Kasumi-1 (cell line): ENCODE measurements at places on chromosomes 1 and 21.

DNA sequence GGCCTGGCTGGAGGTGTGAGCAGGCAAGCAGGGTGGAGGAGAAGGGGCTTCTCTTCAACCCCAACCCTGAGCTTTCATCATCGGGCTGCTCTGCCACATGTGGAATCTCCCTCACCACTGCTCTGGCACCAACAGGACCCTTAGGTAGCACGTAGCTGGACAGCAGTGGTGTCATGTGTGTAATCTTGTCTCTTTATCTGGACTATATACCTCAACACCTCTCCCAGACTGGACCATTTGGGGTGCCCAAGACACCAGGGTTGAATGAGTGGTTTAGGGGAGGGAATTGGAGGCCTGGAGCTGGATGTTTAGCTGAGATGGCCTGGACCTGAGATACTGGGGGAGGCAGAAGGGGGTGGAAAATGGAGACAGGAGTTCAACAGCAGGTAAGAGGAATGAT is 63.0 kb downstream of the UBE2T start:
- no peak for DNase-seq

- no peak for DNase-seq
Observed at GRCh38 chr1:241022366-241022765, 334.6 kb downstream of the RGS7 start.

DNA sequence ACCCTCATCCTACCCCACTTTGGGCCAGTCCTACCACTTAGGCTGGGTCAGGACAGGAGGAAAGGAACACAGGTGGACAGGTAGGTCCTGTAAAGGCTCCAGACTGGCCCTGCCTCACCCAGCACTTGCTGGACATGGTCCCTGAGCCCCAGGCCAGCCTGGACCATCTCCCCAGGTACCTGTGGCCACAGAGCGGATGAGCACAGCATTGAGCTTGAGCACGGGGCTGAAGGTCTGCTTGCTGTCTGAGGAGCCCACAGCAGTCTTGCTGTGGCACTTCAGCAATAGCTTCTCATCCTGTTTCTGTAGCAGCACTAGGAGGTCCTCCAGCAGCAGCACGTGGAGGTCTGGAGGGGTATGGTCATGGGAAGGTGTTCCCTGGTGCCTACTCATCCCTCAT is 23.3 kb downstream of the LRRC71 start:
- DNase-seq: no peak

DNA sequence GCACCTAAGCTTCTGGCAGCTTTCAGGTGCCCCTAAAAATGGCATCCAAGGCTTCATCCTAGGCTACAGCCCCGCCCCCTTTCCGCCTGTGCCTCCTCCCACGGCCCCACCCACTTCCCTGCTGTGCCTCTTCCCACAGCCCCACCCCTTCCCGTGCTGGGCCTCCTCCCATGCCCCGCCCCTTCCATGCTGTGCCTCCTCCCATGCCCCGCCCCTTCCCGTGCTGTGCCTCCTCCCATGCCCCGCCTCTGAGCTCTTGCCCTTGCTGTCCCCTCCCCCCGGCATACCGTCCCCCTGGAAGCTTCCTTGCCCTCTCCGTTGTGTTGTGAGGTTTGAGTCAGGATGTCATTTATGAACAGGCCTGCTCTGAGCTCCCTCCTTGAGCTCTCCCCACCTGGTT is 228.5 kb upstream of the AJAP1 start:
- DNase-seq: no peak

GRCh38 chr21:37868446-37869295 is 47.6 kb downstream of the KCNJ6 start:
- DNase-seq: no peak

- no peak for DNase-seq
Observed at GRCh38 chr1:230359992-230360668, 66.0 kb downstream of the PGBD5 start.

- no peak for DNase-seq
Observed at GRCh38 chr21:25215698-25216384, 391.4 kb downstream of the MRPL39 start.

DNA sequence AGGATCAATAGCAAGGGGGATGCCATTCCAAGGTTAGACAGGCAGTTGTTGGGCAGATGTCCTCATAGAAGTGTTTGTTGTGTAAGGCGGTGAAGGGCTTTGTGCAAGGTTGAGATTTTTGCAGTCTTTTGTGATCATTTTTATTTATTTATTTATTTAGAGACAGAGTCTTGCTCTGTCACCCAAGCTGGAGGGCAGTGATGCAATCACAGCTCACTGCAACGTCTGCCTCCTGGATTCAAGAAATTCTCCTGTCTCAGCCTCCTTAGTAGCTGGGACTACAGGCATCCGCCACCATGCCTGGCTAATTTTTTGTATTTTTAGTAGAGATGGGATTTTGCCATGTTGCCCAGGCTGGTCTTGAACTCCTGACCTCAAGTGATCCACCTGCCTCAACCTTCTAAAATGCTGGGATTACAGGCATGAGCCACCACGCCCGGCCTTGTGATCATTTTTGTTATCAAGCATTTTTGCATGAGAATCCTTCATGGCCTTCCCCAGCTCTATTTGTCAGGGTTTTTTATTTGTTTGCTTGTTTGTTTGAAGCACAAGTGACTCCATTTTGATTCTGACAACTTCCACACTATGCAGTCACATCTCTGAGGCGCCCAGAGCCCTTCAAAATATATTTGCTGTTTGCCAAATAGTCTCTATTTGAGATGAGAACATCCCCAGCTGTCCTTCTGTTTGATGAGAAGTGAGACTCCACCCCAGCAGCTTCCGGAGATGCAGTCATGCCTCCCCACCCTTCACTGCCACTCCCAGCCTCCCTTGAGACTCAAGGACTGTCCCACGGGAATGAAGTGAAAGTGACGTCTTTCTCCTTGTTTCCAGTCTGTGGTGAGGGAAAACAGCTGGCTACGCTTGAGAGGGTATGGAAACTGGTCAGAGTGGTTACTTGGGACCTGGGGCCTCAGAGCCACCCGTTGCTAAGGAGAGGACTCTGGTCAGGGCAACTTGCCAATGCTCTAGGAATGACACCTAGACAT is 38.0 kb downstream of the TMEM50B start:
- no peak for DNase-seq

GRCh38 chr21:37432710-37433455 is 66.3 kb downstream of the DYRK1A start:
- no peak for DNase-seq

GRCh38 chr1:89172468-89173143 is 3.2 kb downstream of the GBP7 start:
- no peak for DNase-seq

GRCh38 chr21:27532076-27532475 is 565.2 kb upstream of the ADAMTS5 start:
- DNase-seq: no peak

GRCh38 chr1:51768971-51769588 is 109.4 kb downstream of the NRDC start:
- DNase-seq: peak; percentile 77

GRCh38 chr1:25727088-25727487 is 72.9 kb upstream of the SELENON start:
- DNase-seq: no peak

- DNase-seq: no peak
Observed at GRCh38 chr1:80925130-80925805, 875.5 kb upstream of the ADGRL2 start.

- peak; percentile 8 for DNase-seq
Observed at GRCh38 chr1:172991674-172992400, 58.9 kb downstream of the TNFSF18 start.

- DNase-seq: no peak
Observed at GRCh38 chr21:43273708-43274021, 104.9 kb downstream of the CRYAA start.

GRCh38 chr1:41622859-41623732 is 138.6 kb upstream of the EDN2 start:
- peak; percentile 23 for DNase-seq

DNA sequence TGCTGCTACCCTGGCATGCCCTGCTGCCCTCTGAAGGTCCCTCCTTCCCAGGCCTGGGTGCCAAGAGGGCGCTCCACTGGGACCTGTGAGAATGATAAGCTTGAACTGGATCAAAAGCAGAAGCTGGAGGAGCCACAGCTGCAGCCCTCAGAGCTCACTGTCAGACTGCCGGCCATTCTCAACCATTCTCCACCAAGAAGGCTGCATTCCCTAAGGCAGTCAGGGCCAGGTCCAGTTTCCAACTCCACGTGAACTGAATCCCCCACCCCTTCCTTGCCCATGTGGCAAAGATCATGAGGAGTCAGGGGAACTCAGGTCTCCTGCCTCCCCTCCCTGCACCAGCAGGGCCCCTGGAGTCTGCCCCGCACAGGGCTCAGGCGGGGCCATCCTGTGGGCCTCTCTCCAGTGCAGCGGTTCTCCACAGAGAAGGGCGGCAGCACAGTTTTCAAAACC is 19.5 kb downstream of the SLC1A7 start:
- no peak for DNase-seq

- no peak for DNase-seq
Observed at GRCh38 chr1:61184040-61184713, 101.8 kb downstream of the NFIA start.

DNA sequence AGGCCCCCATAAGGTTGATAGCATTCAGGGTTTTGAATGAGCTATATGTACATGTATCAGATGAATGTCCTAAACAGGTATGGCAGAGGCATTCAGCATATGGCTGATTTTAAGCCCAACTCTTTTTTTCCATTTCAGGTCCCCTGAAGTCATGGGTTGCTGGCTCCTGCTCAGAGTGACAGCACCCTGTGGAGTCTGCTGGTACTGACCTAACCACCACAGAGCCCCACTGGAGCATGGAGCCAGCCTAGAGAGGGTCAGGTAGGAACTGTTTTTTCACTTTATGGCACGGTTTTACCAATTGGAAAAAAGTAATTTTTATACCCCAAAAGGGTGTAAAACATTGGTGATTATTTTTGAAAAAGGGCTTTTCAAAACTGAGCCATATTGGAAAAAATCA is 82.5 kb upstream of the MPC2 start:
- DNase-seq: no peak

DNA sequence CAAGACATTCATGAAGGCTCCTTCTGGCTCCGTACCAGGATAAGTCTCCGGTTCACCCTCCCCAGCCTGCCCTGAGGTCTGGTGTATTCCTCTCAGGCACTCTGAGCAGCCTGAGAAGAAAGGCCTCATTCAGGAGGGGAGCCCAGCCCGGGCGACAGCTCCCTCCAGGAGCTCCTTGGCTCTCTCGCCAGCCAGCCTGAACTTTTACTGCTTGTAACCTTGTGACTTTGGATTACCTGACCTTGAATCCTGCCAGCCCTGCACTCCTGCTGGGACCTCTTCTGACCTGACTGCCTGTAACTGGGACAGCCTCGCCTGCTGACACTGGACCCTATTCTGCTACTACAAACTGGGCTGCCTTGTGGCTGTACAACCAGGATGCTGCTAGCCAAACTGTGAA is 65.8 kb downstream of the CD34 start:
- no peak for DNase-seq

DNA sequence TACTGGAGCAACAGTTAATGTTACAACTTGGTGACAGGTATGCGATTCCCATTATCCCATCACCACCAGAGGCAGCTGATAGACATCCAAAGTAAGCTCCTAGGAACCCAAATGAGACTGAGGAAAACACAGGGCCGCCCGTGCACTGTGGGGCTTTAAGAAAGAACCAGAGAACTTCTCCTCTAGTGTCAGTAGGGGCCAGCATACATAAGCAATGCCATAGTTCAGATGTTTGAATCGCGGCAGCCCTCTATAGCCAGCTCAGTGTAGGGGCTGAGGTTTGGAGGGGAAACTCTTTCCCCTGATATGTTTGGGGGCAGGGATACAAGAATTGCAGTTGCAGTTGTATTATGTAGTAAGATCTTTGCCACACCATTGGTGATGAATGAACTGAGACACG is 593.3 kb upstream of the NCAM2 start:
- no peak for DNase-seq

- no peak for DNase-seq
Observed at GRCh38 chr1:59013276-59013927, 229.6 kb upstream of the JUN start.

- DNase-seq: no peak
Observed at GRCh38 chr1:29713857-29714256, 477.5 kb downstream of the PTPRU start.

DNA sequence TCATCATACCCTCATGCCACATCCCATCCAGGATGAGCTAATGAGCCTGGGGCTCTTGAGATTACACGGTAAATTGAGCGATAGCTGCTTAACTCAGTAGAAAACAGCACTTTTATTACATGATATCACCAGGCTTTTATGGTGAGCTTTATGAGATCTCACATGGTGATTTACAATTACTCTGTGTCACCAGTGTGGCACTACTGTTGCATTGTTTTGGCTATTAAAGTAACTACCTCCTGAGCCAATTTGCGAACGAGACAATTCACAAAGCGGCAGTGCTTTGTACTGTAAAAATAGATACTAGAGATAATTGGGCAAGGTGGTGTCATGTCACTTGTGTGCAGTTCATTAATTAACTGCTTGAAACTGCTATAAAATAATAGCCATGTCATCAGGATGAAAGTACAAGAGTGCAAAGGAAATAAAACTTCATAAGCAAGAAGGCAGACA is 767.7 kb upstream of the ADGRL2 start:
- DNase-seq: no peak

DNA sequence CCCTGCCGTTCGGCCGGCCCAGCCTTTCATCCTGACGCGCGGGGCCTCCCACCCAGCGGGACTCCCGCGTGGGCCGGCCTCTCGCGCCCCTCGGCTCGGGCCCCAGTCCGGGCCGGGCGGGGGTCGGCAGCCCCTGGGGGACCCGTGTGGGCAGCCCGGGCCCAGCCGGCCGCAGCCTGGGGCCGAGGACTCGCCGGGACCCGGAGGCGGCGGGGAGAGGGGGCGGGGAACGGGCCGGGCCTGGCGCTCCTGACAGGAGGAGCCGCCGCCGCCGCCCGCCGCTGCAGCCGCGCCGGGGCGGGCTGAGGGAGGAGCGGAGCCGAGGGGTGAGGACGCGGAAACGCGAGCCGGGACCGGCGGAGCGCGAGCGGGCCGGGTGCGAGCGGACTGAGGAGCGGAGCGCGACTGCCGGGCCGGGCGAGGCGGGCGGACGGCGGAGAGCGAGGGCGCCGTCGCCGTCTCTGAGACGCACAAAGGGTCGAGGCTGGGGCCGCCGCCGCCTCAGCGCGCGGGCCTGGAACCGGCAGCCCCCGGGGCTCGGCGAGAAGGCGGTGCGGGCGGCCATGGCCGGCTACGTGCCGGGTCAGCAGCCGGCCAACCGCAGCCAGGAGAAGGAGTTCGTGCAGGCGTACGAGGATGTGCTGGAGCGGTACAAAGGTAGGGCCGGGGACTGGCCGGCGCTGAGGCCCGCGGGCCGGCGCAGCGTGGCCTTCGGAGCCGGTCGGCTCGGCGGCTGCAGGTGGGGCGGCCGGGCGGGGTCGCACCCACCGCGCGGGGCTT is 79.1 kb downstream of the NDUFS5 start:
- no peak for DNase-seq

DNA sequence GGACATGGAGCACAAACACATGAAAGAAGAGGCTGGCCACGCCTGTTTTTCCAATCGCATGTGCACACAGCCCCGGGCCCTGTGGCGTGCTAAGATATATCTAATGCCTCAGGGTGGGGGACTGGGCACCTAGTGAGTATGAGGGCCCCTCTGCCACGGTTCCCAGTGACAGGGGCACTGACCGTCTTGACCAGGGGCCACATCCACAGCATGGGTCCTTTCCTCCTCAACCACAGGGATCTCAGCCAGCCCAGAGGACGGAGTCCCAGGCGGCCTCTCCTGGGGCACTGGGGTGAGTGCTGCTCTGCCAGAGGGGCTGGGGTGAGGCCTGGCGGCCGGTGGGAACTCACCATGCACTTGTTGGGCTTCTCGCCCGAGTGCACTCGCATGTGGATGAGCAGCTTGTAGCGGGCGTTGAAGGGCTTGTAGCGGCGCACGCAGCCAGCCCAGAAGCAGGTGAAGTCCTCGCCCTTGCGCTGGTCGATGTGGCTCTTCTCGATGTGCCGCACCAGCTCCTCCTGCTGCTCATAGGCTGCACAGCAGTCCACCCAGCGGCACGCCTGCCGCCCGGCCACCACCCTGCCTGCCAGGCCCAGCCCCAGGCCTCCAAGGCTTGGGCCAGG is 134.7 kb downstream of the DMRTB1 start:
- DNase-seq: no peak
